ENCODE measurements at places on chromosomes 13 and 19.

- peak; percentile 81 for DNase-seq
Measured at GRCh38 chr19:45558399-45558878, 26.2 kb downstream of the OPA3 start.

DNA sequence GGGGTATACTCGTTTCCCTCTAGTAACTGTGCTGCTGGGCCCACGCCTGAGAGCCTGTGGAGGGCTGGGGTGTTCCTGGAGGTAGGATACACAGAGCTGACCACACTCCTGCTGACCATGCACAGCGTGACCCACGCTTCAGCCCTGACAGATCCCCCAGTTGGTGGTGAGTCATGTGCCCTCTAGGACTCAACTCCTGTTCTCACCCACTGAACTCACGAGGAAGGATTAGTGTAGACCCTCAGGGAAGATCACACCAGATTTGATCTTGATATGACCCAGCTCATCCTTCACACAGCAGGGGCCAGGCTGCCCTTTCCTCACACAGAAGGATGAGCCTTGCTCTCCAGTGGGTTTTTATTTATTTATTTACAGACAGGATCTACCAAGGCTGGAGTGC, 13.3 kb upstream of the ACP7 start:
- DNase-seq, result no peak

- peak; percentile 66 for DNase-seq
Measured at GRCh38 chr19:480016-480855, 16.1 kb upstream of the MADCAM1 start.

- no peak for DNase-seq
Measured at GRCh38 chr13:48644141-48644540, 9.6 kb upstream of the CYSLTR2 start.

DNA sequence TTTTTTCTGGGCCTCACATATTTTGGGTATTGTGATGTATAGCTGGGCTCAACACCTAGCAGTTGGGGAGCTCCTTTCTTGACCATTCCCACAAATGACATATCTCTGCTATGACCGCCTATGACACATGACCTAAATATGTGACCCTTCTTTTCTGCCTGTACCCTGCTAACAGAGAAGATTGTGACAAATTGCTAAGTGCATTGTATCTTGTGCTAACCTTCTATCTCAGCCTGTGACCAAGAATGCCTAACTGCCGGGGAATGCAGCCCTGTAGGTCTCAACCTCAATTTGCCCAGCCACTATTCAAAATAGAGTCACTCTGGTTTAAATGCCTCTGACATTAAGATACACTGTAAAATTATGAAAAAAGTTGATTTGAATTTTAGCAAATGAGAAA, 6.8 kb upstream of the ZNF429 start:
- DNase-seq, result no peak

GRCh38 chr13:35732565-35732964, 256.1 kb upstream of the MAB21L1 start:
- no peak for DNase-seq

GRCh38 chr13:21850013-21851006, 179.4 kb downstream of the FGF9 start:
- DNase-seq, result no peak

DNA sequence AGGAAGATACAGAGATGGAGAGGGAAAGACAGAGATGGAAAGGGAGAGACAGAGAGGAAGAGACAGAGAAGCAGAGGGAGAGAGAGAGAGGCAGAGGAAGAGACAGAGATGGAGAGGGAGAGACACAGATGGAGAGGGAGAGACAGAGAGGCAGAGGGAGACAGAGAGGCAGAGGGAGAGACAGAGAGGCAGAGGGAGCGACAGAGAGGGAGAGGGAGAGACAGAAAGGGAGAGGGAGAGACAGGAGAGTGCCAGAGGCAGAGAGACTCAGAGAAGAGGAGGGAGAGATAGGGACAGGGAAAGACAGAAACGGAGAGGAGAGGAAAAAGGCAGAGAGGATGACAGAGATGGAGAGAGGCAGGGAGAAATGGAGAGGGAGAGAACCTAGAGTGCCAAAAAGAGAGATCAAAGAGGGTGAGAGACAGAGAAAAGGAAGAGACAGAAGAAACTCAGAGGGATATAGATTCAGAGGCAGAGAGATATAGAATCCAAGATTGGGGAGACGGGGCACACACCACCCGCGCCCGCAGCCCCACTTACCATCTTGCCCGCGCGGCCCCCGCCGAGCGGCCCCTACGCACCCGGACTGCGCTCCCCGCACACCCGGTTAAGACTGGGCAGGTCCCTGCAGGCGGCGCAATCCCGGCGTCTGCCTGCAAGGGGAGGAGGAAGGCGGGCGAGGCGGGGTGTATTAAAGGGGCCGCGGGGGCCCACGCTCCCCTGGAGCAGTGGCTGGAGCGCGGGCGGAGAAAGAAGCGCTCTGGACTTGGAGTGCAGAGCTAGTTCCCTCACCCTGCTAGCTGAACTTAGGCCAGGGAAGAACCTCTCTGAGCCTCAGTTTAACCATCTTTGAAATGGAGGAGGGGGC, 10.7 kb downstream of the TM6SF2 start:
- no peak for DNase-seq

DNA sequence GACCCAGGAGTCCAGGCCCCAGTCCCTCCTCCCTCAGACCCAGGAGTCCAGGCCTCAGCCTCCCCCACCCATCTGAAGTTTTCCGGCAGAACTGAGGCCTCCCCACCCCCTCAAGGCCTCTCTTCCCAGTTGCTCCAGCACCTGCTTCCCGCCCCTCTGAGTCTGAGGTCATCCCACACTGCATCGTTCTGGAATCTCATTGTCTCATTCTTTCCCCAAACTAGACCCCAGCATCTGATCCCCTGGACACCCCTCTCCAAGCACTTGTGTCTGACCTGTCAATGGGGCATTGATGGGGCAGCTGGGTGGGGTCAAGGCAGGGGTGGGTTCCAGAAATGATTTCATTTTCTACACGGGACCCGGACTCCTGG, 793 bp upstream of the SBK2 start:
- DNase-seq, result no peak

- DNase-seq, result no peak
Measured at GRCh38 chr13:30587739-30588138, 30.0 kb upstream of the USPL1 start.

- DNase-seq, result no peak
Measured at GRCh38 chr13:103315711-103316110, 249.5 kb upstream of the SLC10A2 start.

DNA sequence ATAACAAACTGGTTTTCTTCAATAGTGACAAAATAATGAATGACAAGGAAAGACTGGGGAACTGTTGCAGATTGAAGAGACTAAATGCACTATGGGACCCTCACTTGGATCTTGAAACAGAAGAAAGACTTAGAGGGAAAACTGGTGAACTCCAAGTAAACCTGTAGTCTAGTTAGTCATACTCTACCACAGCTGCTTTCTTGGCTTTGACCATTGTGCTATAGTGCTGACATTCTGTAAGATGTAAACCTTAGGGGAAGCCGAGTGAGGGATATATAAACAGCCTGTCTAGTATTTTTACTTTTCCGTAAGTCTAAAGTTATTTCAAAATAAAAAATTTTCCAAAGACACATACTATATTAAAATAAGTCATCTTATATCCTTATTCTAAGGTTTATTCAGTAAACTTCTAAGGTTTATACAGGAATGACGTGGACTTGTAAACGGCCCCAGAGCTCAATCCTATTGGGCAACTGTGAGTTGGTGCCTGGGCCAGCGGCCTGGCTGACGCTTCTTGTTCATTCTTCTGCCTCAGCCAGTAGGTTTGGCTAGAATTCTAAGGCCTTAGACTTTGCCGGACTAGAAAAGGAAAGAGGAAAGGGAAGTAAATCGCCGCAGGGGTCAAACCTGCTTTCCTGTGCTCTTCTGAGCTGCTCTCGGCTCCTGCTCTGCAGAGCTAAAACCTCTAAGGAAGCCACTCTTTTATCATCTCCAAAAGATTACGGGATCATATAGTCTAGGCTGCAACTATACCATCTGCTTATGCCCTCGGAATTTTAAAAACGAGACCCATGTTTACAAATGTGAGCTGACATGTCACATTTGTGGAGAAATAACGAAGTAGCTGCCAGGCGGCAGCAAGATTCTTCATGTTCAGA, 33.6 kb upstream of the UBE2L5 start:
- DNase-seq, result no peak

GRCh38 chr19:33408116-33408515, 34.6 kb downstream of the CEBPG start:
- DNase-seq, result no peak

DNA sequence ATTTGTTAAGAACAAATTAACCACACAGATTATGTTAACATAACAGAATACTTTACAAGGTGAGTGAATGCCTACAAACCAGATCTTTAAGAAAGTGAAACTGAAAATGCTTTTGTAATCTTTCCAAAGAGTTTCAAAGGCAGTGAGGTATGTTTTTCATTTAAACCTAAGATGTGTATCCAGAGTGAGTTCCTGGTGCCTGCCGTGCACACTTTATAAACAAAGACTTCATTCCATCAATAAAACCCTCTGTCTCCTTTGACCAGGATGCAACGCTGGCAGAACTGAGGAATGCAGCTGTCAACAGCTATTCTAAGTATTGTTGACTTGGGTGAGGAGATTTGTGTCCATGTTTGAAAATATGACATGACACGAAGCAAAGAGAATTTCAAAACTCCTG, 344.6 kb downstream of the DNAJC15 start:
- peak; percentile 7 for DNase-seq

- peak; percentile 86 for DNase-seq
Measured at GRCh38 chr19:35248310-35249145, at the start of gene LSR. Gene LSR, plus strand, starts transcription at chr19:35249002. Its CDS starts 21 bp downstream, at chr19:35249023.

- DNase-seq, result no peak
Measured at GRCh38 chr19:46374536-46375475, 27.9 kb downstream of the PPP5C start.

GRCh38 chr19:28235606-28236125, 977.3 kb downstream of the UQCRFS1 start:
- DNase-seq, result no peak

- DNase-seq, result no peak
Measured at GRCh38 chr13:94384231-94384905, 95.1 kb downstream of the DCT start.

GRCh38 chr13:27147530-27148170, 24.0 kb downstream of the USP12 start:
- DNase-seq, result peak; percentile 40

GRCh38 chr13:46478651-46479050, 74.3 kb upstream of the LRCH1 start:
- no peak for DNase-seq

GRCh38 chr19:13029893-13030292, 34.6 kb downstream of the NFIX start:
- peak; percentile 18 for DNase-seq

- DNase-seq, result no peak
Measured at GRCh38 chr13:112902101-112902651, 66.8 kb upstream of the MCF2L start.

DNA sequence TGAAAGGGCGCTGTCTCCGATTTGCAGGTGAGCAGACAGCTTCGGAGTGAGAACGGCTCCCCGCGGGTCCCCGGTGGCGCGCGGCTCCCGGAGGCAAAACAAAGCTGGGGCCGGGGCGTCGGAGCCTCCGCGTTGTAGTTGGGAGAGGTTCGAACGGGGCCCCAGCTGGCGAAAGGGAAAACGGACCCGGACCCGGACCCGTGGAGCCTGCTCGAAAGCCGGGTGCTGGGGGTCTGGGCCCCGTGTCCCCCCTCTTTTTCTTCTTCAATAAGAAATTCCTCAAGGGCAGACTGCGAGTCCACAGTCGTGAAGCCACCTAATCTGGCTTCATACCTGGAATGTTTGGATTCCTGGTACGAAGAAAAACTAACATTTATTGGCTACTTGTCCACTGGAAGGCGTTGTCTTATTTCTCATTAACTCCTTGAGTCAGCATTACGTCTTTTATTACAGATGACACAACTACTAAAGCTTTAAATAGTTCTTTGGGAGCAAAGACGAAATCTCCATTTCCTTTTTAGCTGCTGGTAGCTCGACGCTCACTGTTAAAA, 632 bp upstream of the MTIF3 start:
- peak; percentile 25 for DNase-seq

DNA sequence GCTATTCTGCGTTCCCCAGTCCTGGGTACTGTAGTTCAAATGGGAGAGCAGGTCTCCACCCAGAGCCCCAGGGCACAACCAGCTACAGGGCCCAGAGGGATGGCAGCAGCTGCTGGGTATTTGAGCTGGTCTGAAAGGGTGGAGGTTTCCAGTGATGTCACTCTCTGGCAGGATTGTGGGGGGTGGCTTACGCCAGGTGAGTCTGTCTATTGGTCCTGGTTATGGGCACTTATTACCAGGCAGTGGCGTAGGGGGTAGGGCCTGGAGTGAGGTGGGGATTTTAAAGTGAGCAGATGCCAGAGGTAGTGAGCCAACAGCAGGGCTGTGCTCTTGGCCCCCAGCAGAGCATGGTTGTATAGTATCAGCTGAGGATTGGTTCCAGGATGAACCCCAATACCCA, 6.2 kb downstream of the RPS19 start:
- no peak for DNase-seq

DNA sequence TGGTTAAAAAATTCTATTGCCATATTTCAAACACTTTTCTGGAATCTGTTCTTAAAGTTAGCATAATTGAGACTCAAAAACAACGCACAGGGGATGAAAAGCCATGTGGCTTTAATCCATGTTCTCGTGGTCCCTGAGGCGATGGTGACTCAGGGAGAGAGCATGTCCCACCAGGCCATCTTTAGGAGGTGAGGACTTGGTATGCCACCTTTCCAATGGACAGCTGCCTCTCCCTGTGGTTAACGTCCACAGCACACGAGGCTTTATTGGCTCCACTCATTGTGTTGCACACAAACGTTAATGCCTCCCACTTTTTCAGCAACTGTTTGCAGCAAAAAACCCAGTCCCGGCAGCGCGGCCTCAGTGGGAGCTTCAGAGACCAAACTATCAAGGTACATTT, 51.4 kb downstream of the EFNB2 start:
- no peak for DNase-seq

DNA sequence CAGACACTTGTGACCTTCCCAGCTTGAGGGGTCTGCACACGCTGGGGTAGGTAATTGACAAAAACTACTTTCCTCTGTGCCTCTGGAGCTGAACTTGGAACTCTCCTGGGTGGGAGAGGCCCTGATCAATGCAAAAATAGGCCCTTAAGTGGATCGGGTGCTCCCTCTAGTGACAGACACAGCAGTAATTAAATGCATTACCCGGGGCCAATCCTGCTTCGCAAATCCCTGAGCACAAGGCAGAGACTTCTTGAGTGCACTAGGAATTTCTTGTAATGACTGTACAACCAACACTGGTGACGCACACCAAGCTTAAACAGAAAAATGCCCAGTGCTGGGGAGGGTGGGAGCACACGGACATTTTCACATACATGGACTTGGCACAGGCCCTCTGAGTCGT, 10.6 kb upstream of the UBE2S start:
- DNase-seq, result peak; percentile 76
